ENCODE measurements at places on chromosomes 16 and 17.

DNA sequence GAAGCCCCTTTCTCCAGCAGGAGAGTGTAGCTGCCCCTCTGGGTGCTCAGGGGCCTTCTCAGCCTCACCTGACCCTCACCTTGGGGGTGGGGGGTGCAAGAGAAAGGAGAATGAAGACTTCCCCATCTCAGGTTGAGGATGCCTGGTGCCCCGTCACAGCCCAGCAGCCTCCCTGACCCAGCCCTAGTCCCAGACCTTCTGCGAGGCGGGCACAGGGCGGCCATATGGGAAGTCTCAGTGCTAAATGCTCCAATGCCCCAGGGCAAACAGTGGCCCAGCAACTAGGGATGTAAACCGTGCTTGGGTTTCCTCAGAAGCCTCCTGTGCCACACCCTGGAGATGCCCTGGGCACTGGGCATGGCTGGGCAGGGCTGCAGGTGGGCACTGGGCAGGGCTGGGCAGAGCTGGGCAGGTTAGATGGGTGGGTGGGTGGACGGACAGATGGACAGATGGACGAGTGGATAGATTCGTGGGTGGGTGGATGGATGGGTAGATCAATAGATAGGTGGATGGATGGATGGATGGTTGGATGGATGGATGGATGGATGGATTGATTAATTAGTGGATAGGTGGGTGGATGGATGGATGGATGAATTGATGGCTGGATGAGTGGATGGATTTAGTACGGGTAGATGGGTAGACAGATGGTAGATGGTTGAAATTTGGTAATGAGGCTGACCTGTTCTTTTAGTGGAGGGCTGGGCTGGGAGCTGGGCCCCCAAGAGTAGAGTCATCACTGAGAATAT lies 16.8 kb downstream of the TPSD1 start:
- ATAC-seq, result no peak

GRCh38 chr16:50059111-50059510 lies 6.7 kb upstream of the HEATR3 start:
- ATAC-seq, result no peak

DNA sequence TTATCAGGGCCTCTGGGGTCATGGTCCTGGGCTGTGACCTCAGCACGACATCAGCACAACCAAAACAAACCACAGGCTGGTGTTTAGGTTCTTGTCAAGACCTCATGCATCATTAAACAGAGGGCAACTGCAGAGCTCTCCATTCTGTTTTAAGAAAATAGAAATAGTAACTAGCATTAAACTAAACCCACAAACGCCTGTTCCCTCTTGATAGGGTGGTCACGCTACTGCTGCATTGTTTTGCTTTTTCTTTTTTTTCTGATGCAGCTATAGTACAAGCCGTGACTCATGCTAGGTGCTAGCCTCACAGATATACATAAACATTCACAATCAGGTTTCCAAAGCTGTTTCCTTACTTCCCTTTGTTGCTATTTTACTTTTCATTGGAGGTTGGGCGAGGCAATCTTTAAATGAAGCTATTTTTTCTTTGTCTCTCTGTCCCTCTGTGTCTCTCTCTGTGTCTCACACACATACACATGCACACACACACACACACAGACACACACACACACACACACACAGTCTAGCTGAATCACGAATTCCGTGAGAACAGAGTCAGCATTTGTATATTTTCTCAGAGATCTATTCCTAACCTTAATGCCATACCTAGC lies 310.3 kb downstream of the CDH13 start:
- peak; percentile 29 for ATAC-seq

- no peak for ATAC-seq
These were observed 12.8 kb downstream of the MYO15A start for GRCh38 chr17:18121144-18121910.

- ATAC-seq, result peak; percentile 52
These were observed 551 bp downstream of the WDR81 start for GRCh38 chr17:1724869-1725641.

DNA sequence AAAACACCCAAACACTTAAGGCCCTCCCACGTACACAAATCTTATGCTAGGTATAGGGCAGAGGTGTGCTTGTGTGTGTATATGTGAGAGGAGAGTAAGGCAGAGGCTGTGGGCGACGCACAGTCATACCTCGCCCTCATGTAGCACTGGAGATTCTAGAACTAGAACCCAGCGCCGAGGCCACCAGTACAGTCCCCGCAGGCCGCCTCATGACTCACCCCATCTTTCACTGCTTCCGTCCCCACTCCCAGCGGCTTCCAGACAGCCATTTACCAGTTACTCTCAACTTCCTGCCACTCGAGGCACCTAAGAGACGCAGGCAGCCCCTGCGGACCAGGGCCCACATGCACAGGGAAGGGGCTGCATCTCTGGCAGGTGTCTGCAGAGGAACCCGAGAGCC lies 23.2 kb upstream of the CYTH1 start:
- peak; percentile 18 for ATAC-seq

GRCh38 chr16:30028438-30029076 lies 2.5 kb downstream of the TLCD3B start:
- ATAC-seq, result no peak

Measured in esophagus mucosa (tissue), 1 donor.